Stomach (tissue), 19 donors: ENCODE measurements at places on chromosomes 2 and 18. TPM values are rescaled to one million over a fixed set of nuclear protein-coding genes. Genes with fewer than 3 reads are reported as not detected.
A peak's percentile ranks its signal among the peaks of the same experiment; 100 is the strongest.

- no peaks in the 10 kb centered on the region for H3K36me3 ChIP-seq
- H3K4me1 ChIP-seq: peaks cover 53% of the 10 kb centered on the region
- DNase-seq: no peak
- H3K27me3 ChIP-seq: no peaks in the 10 kb centered on the region
- H3K4me3 ChIP-seq: no peak overlapping the region
Observed at GRCh38 chr2:8543060-8543382, 138.8 kb upstream of the ID2 start.

- no peak overlapping the region for H3K27ac ChIP-seq
- DNase-seq: no peak
- no peak overlapping the region for H3K4me3 ChIP-seq
- no peaks in the 10 kb centered on the region for H3K4me1 ChIP-seq
- no peaks in the 10 kb centered on the region for H3K27me3 ChIP-seq
- no peaks in the 10 kb centered on the region for H3K36me3 ChIP-seq
Observed at GRCh38 chr2:167783261-167784083, 463.9 kb downstream of the STK39 start.

GRCh38 chr2:233674995-233675394 lies 3.3 kb downstream of the UGT1A9 start:
- no peaks in the 10 kb centered on the region for H3K36me3 ChIP-seq
- H3K27me3 ChIP-seq: no peaks in the 10 kb centered on the region
- DNase-seq: no peak
- H3K4me1 ChIP-seq: no peaks in the 10 kb centered on the region
- no peak overlapping the region for H3K4me3 ChIP-seq

LAMA3 gene
- total RNA-seq: 68.5 TPM

- H3K27me3 ChIP-seq: no peaks in the 10 kb centered on the region
- H3K4me3 ChIP-seq: no peak overlapping the region
- no peak for DNase-seq
- H3K27ac ChIP-seq: no peak overlapping the region
- no peaks in the 10 kb centered on the region for H3K4me1 ChIP-seq
- no peaks in the 10 kb centered on the region for H3K36me3 ChIP-seq
Observed at GRCh38 chr2:165406173-165406572, 63.3 kb upstream of the CSRNP3 start.

DNA sequence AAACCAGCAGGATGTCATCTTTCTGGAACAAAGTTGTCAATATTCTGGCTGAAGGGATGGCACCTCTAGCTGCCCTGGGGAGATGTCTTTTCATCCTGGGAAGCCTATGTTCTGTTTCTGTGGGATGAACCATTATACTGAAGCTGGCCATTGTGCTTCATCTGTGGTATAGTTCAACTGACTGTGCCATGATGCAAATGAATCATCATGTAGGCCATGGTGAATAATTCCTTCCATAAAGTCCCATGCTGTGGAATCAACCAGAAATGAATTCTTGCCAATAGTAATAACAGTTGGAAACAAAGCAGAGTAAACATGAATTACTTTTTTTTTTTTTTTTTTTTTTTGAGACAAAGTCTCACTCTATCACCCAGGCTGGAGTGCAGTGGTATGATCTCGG lies 64.1 kb upstream of the CNGA3 start:
- peaks cover 19% of the 10 kb centered on the region for H3K4me1 ChIP-seq
- no peak for DNase-seq
- no peaks in the 10 kb centered on the region for H3K36me3 ChIP-seq
- no peaks in the 10 kb centered on the region for H3K27me3 ChIP-seq
- H3K4me3 ChIP-seq: no peak overlapping the region

GRCh38 chr18:13294309-13294708 lies 75.7 kb downstream of the LDLRAD4 start:
- no peak for DNase-seq
- H3K4me3 ChIP-seq: no peak overlapping the region
- no peaks in the 10 kb centered on the region for H3K36me3 ChIP-seq
- no peak overlapping the region for H3K27ac ChIP-seq
- H3K27me3 ChIP-seq: no peaks in the 10 kb centered on the region

- H3K36me3 ChIP-seq: no peaks in the 10 kb centered on the region
- H3K27me3 ChIP-seq: no peaks in the 10 kb centered on the region
- no peaks in the 10 kb centered on the region for H3K4me1 ChIP-seq
- no peak for DNase-seq
- no peak overlapping the region for H3K4me3 ChIP-seq
Observed at GRCh38 chr2:172048508-172049503, 36.5 kb upstream of the DLX1 start.

- H3K36me3 ChIP-seq: no peaks in the 10 kb centered on the region
- no peak overlapping the region for H3K27ac ChIP-seq
- no peak overlapping the region for H3K4me3 ChIP-seq
Observed at GRCh38 chr2:164015328-164016123, 279.7 kb upstream of the FIGN start.

- H3K36me3 ChIP-seq: no peaks in the 10 kb centered on the region
- peaks cover 11% of the 10 kb centered on the region for H3K27me3 ChIP-seq
- H3K4me3 ChIP-seq: peak overlapping the region; percentile 36
- no peak overlapping the region for H3K27ac ChIP-seq
- DNase-seq: peak; percentile 83
Observed at GRCh38 chr18:70464343-70465114, 175.7 kb downstream of the SOCS6 start.

- H3K27ac ChIP-seq: peak overlapping the region; percentile 17
- DNase-seq: peak; percentile 37
- no peaks in the 10 kb centered on the region for H3K36me3 ChIP-seq
- peak overlapping the region; percentile 62 for H3K4me3 ChIP-seq
- peaks cover 28% of the 10 kb centered on the region for H3K4me1 ChIP-seq
Observed at GRCh38 chr18:498931-499775, 1.3 kb downstream of the COLEC12 start.

DNA sequence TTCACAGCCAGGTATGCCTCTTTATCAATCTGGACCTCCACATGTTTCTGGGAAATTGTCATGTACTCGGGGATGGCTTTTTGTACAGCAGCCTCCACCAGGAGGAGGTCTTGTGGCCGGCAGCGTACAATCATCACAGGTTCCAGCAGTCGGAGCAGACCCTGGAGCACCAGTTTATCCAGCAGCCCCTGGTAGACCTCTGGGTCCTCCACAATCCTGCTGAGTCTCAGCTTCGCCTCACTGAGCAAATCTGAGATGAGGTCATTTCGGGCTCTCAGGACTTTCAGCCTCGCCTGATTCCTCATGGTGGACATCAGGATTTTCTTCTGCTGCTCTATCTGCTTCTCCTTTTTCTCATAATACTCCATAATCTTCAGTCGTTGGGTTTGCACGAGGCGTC lies 32.8 kb downstream of the TMEM247 start:
- DNase-seq: no peak
- no peak overlapping the region for H3K27ac ChIP-seq
- H3K4me1 ChIP-seq: no peaks in the 10 kb centered on the region
- H3K36me3 ChIP-seq: no peaks in the 10 kb centered on the region

GRCh38 chr18:2617401-2617998 lies 38.0 kb upstream of the SMCHD1 start:
- DNase-seq: no peak
- H3K27ac ChIP-seq: no peak overlapping the region
- H3K27me3 ChIP-seq: no peaks in the 10 kb centered on the region
- H3K36me3 ChIP-seq: no peaks in the 10 kb centered on the region
- no peak overlapping the region for H3K4me3 ChIP-seq

GRCh38 chr2:177724398-177725287 lies 332.1 kb downstream of the AGPS start:
- peaks cover 16% of the 10 kb centered on the region for H3K4me1 ChIP-seq
- peak; percentile 54 for DNase-seq
- H3K4me3 ChIP-seq: no peak overlapping the region
- H3K27me3 ChIP-seq: no peaks in the 10 kb centered on the region
- no peak overlapping the region for H3K27ac ChIP-seq

GRCh38 chr2:232541195-232541960 lies 1.9 kb downstream of the CHRNG start:
- no peak overlapping the region for H3K4me3 ChIP-seq
- H3K4me1 ChIP-seq: peaks cover 10% of the 10 kb centered on the region
- peaks cover 42% of the 10 kb centered on the region for H3K27me3 ChIP-seq
- no peaks in the 10 kb centered on the region for H3K36me3 ChIP-seq
- DNase-seq: peak; percentile 23

KIF3C gene
- total RNA-seq: 7.3 TPM

GRCh38 chr2:200101922-200102321 lies 146.5 kb downstream of the MAIP1 start:
- no peak overlapping the region for H3K4me3 ChIP-seq
- H3K4me1 ChIP-seq: no peaks in the 10 kb centered on the region
- peak; percentile 67 for DNase-seq
- no peaks in the 10 kb centered on the region for H3K36me3 ChIP-seq
- H3K27me3 ChIP-seq: no peaks in the 10 kb centered on the region
- H3K27ac ChIP-seq: no peak overlapping the region

DNA sequence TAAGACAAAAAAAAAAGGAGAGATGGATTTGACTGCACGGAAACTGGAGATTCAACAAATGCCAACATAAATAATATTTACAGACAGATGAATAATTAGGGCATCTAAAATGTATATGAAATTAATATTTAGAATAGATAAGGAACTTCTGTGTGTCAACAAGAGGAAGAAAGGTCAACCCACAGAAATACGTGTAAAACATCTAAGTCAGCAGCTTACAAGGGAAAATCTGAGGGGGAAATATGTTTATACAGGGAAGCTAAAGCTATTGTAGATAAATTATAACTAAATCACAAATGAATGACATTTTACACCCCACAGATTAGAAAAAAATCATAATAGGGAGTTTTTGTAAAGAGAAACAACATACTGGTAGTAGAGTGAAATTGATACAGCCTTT lies 159.9 kb downstream of the PIEZO2 start:
- no peak for DNase-seq
- H3K4me1 ChIP-seq: no peaks in the 10 kb centered on the region
- no peaks in the 10 kb centered on the region for H3K36me3 ChIP-seq
- H3K27ac ChIP-seq: no peak overlapping the region
- no peak overlapping the region for H3K4me3 ChIP-seq

DNA sequence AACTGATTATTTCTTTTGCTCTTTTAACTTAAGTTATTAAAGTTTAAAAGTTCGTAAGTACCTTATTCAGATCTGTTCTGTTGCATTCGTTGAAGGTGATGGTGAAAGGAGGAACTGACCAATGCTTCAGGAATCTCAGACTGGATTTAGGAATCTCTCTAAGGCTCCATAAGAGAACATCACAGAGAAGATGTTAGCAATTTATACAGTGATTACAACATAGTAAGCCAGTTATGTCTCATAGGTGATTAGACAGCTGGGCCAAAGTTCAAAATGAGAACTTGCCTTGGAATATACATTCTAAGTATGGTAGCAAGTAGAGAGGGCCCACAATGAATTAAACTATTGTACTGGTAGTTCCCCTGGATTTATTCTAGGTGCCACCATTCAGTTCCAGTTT lies 3.2 kb downstream of the MARS2 start:
- H3K27me3 ChIP-seq: no peaks in the 10 kb centered on the region
- H3K4me3 ChIP-seq: no peak overlapping the region
- peaks cover 31% of the 10 kb centered on the region for H3K4me1 ChIP-seq
- H3K36me3 ChIP-seq: peaks cover 6% of the 10 kb centered on the region

TMEM178A gene
- total RNA-seq: 7.0 TPM

UGT1A1 gene
- total RNA-seq: 0.89 TPM

- H3K27ac ChIP-seq: no peak overlapping the region
- no peaks in the 10 kb centered on the region for H3K36me3 ChIP-seq
- H3K4me1 ChIP-seq: no peaks in the 10 kb centered on the region
- H3K27me3 ChIP-seq: no peaks in the 10 kb centered on the region
- H3K4me3 ChIP-seq: no peak overlapping the region
- no peak for DNase-seq
Observed at GRCh38 chr18:69209761-69210160, 190.9 kb upstream of the DOK6 start.

SLC5A7 gene
- total RNA-seq: not detected

DNA sequence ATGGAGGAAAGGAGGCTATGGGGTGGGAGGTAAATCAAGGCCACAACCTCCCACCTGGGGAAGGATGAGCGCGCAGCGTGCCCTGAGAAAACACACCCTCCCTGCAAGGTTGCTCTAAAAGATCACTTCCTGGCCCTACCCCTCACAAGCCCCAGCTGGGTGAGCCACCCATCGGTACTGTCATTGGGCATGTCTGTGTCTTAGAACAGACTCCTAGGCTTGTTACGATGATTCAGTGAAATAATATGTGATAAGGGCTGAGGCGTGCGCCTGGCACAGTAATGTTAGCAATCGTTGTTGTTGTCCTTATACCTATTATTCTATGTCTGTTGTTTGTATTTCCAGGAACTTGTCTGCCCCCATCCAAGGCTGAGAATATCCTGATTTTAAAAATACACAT lies 175.1 kb downstream of the ZFP36L2 start:
- peak; percentile 41 for DNase-seq
- peaks cover 59% of the 10 kb centered on the region for H3K4me1 ChIP-seq

GDF7 gene
- total RNA-seq: 1.3 TPM

DNA sequence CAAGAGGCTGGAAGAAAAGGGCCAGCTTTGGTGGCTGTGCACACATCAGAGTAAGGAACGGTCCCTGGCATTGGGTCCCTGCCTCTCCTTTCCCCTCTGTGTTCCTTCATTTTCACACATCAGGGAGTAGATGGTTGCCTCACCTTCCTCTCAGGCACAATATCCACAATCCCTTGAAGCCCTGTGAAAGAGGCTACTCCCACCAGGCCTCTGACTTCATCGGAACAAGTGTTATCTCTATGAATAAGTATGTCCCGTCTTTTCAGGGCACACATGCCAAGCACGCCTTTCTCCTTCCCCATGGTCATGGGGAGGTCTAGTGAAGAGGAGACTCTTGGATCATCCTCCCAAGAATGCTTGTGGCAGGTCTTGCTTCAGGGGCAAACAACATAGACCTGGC lies 61.2 kb upstream of the LMAN1 start:
- H3K27ac ChIP-seq: no peak overlapping the region
- H3K27me3 ChIP-seq: no peaks in the 10 kb centered on the region
- H3K36me3 ChIP-seq: no peaks in the 10 kb centered on the region
- no peak overlapping the region for H3K4me3 ChIP-seq
- H3K4me1 ChIP-seq: no peaks in the 10 kb centered on the region

DNA sequence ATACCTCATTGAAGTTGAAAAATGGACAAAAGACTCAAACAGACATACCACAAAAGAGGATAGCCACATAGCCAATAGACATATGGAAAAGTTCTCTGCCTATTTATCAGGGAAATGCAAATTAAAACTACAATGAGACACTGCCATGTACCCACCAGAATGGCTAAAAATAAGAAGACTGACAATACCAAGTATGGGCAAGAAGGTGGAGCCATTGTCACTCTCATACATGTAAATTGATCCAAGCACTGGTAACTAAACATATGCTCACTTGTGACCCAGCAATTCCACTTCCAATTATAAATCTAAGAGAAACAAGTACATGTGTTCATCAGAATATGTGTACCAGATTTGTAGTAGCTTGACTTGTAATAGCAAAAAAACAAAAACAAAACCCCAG lies 4.6 kb downstream of the LOXHD1 start:
- H3K27ac ChIP-seq: no peak overlapping the region
- H3K36me3 ChIP-seq: no peaks in the 10 kb centered on the region
- DNase-seq: no peak
- no peak overlapping the region for H3K4me3 ChIP-seq
- no peaks in the 10 kb centered on the region for H3K27me3 ChIP-seq

SAG gene
- not detected for total RNA-seq

DYNAP gene
- total RNA-seq: not detected
